ENCODE measurements at places on chromosomes 4 and X.

GRCh38 chr4:93700571-93700970 is 128.0 kb upstream of the ATOH1 start:
- DNase-seq, result no peak

DNA sequence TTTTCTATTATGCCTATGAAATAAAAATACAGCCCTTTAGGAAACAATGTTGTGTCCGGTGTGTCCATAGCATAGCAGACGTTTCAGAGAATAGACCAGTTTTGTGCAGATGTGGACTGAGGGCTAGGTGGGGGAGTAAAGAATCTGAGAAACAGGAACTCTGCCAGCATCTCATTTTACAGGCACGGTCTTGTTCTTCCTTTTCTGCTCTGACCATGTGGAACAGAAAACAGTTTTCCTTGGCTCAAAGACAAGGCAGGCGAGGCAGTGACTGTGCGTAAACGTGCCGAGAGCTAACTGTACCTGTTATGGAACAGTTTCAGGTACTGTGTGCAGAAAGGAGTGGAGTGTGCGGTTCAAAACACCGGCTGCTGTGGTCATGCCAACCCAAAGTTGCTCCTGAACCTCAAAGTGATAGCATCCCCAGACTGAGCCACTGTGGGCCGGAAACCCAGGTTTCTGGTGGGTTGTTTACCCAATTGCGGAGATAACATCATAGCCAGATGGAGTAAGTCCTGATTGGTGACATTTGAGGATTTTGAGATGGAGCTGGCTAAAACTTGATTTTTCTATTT is 20.2 kb downstream of the CNGA2 start:
- no peak for DNase-seq

GRCh38 chr4:1771555-1772305 is 21.4 kb upstream of the FGFR3 start:
- DNase-seq, result no peak

DNA sequence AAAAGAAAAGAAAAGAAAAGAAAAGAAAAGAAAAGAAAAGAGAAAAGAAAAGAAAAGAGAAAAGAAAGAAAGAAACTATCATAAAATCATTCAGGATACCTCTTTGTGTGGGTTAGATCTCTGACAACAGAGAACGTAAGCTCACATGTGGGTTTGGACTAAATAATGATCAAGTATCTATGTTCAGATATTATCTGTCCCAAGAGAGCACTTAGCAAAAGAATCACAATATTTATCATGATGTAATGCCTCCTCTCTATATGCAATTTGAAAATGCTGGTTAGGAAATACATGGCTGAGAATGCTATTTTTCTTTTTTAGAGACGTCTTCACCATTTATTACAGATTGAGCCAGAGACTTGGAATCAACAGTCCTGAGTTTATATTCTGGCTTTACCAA is 191.3 kb downstream of the KCNIP4 start:
- DNase-seq, result no peak

DNA sequence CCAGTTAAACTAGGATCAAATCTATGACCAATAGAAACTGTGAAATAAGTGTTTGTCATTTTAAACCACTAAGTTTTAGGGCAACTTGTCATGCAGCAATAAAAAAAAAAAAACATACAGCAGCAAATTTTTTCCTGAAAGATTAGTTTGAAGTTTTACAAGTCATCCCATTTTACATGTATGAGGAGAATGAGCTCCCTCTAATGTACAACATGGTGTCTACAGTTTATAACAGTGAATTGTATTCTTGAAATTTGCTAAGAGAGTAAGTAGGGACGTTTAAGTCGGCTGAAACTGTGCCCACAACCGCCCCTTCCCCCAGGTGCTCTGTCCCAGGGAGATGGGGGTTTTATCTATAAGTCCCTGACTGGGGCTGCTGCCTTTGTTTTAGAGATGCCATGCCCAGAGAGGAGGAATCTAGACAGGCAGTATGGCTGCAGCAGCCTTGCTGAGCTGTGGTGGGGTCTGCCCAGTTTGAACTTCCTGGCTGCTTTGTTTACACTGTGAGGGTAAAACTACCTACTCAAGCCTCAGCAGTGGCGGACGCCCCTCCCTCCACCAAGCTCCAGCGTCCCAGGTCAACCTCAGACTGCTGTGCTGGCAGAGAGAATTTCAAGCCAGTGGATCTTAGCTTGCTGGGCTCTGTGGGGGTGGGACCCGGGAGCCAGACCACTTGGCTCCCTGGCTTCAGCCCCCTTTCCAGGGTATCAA is 499.3 kb upstream of the CT83 start:
- DNase-seq, result no peak

DNA sequence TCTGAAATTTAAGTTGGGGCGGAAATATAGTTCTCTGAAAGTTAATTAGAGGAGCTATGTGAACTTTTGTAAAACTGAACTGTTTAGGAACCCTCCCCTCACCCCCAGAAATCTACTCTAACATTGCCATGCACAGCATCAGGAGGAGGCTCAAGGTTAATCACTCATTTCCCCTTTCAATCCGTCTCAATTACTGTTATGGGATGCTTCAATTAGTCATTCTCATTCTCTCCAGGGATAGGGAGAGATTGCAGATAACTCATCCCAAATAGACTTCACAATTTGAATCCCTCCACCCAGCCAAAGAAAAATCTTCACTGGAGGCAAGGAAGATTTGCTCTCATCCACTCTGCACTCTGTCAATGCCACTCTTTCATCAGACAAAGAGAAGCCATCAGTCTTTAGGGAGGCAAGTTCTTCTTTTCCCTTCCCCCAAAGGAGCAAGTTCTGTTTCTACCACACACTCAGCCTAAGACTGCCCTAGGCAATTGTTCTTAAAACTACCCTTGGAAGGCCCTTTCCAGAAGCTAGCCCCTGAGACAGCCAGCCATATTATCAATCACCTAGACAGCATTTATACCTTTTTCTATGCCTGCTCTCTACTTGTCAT is 140.4 kb downstream of the SLC10A7 start:
- DNase-seq, result no peak

DNA sequence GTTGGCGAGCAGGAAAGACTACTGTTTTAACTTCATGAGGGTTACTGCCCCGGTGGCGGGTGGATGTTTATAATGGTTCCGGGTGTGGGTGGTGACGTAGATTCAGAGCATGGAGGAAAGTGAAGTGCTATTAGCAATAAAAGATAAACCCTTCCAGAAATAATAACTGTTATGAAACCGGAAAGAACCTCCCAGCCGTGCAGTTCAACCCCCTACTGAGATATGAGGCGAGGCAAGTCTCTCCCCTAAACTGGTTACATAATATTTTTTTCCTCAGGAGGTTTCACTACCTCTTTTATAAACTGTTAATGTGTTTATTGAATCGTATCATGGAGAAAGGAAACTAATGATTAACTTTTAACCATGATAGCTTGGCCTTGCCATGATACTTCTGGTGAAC is 33.9 kb upstream of the STIM2 start:
- no peak for DNase-seq

- no peak for DNase-seq
Measured at GRCh38 chr4:133320576-133321170, 171.6 kb downstream of the PCDH10 start.

GRCh38 chr4:179583221-179583620 is 2141.0 kb upstream of the AGA start:
- DNase-seq, result no peak

- no peak for DNase-seq
Measured at GRCh38 chr4:126604268-126604867, 1028.4 kb upstream of the INTU start.

GRCh38 chr4:152501846-152502536 is 33.9 kb downstream of the FBXW7 start:
- no peak for DNase-seq

DNA sequence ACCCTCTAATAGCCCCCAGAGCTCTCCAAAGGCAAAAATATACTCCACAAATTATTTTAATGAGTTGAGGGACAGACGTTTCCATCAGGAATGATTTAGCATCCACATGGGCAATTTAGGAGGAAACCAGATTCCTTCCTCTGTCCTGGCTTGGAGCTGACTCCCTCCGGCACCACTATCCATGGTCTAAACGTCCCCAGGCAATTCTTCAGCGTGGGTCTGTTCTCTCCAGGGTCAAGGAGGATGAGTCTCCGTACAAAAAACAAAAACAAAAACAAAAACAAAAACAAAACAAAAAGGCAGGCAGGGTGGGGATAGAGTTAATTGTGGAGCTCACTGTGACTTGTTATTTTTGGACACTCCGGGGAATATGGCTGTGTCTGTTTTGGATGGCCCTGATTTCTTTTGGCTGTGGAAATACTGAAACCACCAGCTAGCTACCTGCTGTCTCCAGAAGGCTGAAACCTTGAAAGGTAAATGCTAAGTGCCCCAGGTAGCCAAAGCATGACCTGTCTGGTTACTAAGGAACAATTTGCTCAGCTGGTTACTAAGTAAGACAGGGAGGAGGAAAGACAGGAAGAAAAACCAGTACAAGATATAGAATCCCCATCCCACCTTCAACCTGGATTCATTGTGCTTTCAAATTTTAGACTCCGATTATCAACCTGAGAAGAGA is 419.1 kb upstream of the LCORL start:
- DNase-seq, result no peak

DNA sequence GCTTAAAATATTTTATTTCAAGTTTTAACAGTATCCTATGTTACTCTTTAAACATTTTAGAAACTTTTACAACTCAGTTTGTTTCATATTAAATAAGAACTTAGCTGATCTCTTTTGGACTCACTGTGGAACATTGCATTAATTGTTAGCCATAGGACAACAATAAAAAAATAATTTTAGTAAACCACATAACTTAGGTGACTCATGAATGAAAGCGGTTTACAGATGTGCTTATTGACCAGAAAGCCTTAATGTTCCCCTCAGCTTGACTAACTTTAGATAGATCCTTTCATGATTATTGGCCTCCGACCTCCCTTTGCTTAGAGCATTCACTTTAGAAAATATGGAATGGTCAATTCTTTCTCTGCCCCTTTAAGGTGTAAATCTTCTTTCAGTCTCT is 783.5 kb upstream of the MAGEB2 start:
- no peak for DNase-seq

DNA sequence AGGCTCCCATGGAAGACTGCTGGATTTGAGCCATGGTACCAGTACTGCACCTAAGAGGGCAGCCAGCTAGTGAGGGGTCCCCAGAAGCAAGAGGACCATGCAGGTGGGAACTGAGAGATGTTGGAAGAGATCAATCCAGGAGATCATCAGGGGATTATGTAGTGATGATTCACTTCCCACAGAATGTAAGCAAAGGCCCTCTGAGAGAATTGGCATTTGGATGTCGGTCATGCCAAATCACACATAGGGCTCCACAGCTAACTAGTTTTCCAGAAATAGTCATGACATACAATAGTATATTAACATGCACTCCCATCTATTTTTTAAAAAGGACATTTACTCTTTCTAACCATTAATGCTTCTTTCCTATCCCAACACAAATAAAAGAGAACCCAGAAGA is 112.5 kb downstream of the RASGEF1B start:
- DNase-seq, result no peak

DNA sequence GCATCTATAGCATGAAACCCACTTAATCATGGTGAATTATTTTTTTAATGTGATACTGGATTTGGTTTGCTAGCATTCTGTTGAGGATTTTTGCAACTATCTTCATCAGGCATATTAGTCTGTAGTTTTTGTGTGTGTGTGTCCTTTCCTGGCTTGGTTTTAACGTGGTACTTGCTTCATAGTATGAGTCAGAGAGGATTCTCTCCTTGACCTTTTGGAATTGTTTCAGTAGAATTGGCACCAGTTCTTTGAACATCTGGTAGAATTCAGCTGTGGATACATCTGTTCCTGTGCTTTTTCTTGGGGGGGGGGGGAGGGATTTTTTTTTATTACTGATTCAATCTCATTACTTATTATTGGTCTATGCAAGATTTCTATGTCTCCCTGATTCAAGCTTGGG is 232.0 kb upstream of the KLF8 start:
- no peak for DNase-seq

- DNase-seq, result no peak
Measured at GRCh38 chr4:184824776-184825084, 1.0 kb downstream of the ACSL1 start.

DNA sequence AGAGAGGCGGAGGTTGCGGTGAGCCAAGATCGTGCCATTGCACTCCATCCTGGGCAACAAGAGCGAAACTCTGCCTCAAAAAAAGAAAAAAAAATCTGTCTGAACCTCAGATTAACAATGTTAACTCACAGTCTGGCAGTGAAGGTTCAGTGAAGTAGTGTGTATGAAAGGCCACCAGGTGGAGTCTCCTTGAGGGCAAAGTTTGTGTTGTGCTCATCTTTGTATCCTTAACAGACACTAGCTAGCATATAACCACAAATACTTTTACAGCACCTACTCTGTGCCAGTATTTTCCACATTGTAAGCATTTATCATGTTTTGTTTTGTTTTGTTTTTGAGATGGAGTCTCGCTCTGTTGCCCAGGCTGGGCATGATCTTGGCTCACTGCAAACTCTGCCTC is 46.0 kb upstream of the MGST2 start:
- DNase-seq, result no peak

GRCh38 chr4:7850489-7850888 is 89.2 kb downstream of the AFAP1 start:
- DNase-seq, result no peak

- no peak for DNase-seq
Measured at GRCh38 chr4:124641715-124642381, 70.7 kb downstream of the ANKRD50 start.

DNA sequence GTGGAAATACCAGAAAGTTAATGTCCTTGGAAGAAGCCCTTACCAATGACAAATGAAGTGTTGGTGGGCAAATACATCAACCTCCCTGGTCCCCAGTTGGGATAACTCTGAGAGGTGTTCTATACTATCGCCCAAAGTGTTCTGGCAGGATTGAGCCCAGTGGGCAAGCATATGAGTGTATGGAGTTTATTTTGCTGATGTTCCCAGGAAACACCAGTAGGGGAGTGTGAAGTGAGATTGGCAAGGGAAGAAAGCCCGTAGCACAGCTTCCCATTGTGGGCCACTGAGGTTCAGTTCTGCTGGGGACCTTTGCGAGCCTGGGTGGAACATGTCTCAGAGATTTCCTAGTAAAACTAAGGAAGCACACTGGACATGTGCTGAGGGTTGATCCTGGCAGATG is 65.1 kb downstream of the ARHGAP6 start:
- no peak for DNase-seq

GRCh38 chr4:139278912-139279759 is 889 bp downstream of the MGARP start:
- DNase-seq, result no peak

- DNase-seq, result no peak
Measured at GRCh38 chr4:89161841-89162240, 50.5 kb downstream of the TIGD2 start.

GRCh38 chrX:16839219-16839851 is 30.8 kb downstream of the RBBP7 start:
- DNase-seq, result no peak

- DNase-seq, result no peak
Measured at GRCh38 chr4:6043843-6044242, 25.6 kb upstream of the C4orf50 start.

GRCh38 chr4:930028-930551 is 2.0 kb downstream of the GAK start:
- DNase-seq, result no peak

GRCh38 chrX:109704563-109704962 is 28.5 kb downstream of the ACSL4 start:
- DNase-seq, result no peak

GRCh38 chr4:42483426-42484379 is 86.4 kb downstream of the SHISA3 start:
- DNase-seq, result no peak
